Activated CD8-positive, alpha-beta memory T cell treated with anti-CD3 and anti-CD28 coated beads, Interleukin-2, amount 10 ng/mL, durations not matched to agents 7 days and 5 days (primary cell): ENCODE measurements at places on chromosomes 12 and 14.

- DNase-seq, result peak; percentile 50
Observed at GRCh38 chr12:42482748-42483520, 106.6 kb downstream of the PRICKLE1 start.

DNA sequence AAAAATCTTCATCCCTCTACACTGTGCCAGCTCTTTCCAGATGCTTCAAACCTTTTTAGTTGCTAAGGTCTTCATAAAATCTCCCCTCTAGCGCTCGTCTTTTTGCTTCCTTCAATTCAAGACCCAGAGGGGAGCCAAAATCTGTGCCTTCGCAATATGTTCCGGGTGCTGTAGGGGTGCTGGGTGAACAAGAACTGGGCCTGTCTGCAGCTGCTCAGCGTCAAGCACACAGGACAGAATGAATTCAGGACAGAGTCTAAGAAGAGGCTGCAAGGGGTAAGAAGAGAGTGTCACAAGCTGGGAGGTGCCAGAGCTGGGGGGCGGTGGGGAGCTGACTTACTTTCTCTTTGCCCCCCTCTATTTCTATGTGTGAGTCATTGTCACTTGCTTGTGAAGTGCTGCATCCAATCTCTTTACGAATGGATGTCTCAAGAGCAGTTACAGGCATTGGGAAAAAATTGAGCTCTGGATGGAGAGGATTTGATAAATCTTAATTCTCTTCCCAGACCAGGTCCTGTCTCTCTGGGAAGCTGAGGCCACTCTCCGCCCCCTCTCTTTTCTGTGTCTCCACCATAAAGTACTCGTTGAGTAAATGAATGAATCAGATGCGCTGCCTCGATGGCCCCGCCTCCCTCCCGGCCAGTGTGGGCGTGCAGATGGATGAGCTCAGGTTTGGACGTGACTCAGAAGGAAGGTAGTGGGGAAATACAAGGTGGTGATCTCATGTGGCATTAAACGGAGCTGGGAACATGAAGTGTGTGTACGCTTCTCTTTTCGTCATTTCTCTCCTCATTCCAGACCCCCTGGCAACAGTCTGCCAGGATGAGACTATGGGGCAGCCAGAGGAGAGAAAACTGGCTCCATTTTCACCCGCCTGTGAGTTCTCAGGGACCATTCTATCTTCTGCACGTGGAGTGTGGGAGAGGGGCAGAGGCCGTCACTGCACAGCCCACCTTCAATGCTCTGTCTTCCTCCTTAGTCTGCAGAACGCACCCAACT, 91.3 kb downstream of the TSPAN9 start:
- DNase-seq, result no peak

- DNase-seq, result no peak
Observed at GRCh38 chr12:105860561-105861207, 278.1 kb downstream of the NUAK1 start.

GRCh38 chr12:101909646-101910045, 32.3 kb downstream of the DRAM1 start:
- DNase-seq, result no peak

DNA sequence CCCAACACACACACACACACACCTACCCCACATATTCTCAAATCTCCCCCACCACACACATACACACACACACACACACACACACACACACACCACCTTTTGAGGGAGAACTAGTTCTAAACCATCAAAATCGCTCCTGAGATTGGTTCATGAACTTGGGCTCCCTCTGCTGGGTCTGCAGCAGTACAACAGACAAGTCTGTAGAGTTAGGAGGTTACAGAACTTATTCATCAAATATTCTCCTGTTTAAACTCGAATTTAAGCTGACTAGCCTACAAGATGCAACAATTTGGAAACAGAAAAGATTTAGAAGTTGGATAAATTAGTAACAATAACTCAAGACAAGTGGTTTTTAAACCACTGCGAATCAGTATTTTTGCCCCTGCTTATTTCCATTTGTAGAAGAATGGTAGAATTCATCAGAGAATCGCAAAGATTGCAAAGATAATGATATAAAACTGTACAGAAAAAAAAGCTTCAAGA, 136.4 kb upstream of the USP15 start:
- peak; percentile 47 for DNase-seq

DNA sequence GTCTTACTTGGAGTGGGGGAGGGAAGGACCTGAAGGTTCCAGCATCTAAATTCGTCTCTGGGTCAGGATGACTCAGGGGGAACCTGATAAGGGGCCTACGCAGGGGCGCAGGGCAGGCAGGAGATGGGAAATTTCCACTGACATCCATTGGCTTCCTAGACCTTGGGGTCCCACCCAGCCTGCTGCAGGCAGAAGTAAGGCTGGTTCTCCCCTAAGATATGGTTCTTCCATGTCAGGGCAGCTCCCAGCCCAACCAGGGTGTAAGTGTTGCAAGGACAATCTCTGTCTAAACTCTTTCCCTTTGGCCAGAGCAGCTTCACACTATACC, 2.1 kb upstream of the NDRG2 start:
- DNase-seq, result no peak
